ENCODE measurements at places on chromosomes 7 and 10.

DNA sequence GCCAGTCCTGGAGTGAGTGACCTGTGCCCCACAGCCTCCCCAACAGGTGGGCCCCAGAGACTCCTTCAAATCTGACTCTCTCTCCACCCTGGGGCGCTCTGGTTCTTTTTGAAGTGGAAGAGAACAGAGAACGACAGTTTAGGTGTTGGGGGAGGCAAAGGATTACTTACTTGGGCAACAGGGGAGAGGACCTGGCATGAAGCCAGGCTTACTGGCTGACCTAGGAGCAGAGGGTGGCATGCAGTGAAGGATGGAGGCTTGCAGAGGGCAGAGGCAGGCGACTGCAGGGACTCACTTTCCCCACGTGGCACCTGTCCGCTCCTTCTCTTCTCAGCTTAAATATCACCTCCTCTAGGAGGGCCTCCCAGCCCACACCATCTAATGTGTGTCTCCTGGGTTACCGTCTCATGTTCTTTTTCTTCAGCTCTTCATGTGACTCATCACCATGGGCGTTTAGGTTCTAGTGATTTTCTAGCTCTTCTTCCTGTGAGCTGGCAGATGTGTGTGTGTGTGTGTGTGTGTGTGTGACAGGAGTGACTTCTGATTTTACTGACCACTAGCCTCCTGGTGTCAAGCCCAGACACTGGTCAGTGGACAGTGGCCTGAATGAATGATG is 15.5 kb downstream of the LZTS2 start:
- DNase-seq = no peak

DNA sequence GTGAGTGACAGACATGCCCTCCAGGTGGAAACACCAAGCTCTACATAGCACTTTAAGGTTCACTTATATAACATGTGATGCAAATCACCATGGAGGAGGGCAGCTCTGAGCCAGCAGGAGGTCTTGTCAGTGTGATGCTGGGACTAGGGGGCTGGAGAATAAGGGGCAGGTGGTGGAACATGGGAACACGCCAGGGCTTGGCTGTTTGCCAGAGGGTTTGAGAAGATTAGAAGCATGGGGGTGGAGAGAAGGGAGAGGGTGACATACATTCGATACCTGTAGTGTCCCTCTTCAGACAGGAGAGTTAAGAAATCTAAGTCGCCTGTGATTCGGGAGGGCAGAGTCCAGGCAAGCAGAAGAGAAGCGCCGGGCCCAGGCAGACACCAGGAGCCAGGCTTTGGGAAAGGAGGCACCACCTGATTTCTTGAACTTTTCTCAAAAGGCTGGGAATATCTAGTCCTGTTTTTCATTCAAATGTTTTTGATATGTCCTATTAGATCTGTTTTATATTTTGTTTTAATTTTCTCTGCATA is 16.9 kb upstream of the LAMB4 start:
- DNase-seq = peak; percentile 98

DNA sequence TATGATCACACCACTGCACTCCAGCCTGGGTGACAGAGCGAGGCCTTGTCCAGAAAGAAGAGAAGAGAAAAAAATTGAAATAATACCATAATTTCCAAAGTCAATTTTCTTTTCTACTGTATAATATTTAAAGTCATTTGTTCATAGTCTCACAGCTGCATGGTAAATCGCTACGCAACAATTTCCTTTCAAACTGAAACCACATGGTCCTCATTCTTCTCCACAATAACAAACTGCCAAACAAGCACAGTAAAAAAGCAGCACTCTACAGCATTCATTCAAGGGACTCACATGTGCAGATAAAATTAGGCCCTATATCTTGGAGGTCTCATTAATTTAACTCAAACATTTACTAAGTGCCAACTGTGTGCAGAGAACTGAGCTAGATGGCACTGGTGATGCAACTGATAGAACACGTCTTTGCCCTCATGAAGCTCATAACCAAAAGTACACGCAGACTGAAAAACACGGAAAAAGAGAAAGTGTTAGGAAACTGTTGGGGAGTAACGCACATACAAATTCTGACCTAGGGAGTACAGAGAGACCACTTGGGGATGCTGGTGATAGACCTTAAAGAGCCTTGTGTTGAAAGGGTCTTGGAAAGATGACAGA is 68.4 kb upstream of the SRRM3 start:
- no peak for DNase-seq

- no peak for DNase-seq
These were observed 63.9 kb downstream of the STK17A start for GRCh38 chr7:43646603-43647338.

Data from NCI-H345 (cell line).